ENCODE measurements at places on chromosomes 12 and 14.

DNA sequence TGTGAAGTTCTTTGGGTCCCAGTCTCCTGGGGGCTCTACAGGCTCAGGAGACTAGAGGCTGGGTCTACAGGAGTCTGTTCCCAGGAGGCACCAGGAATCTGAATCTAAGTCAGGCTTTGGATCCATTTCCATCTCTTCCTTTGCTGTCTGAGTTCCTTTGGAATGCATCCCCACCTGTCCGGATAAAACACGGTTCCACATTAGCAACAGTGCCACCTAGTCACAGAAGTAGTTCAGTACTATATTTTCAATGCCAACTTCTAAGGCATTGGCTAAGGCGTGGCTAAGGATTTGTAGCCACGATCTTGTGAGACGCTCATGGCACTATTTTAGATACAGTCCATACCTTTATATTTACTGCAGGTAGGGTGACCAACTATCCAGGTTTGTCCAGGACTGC is 15.1 kb downstream of the ZC2HC1C start:
- no peak for DNase-seq

DNA sequence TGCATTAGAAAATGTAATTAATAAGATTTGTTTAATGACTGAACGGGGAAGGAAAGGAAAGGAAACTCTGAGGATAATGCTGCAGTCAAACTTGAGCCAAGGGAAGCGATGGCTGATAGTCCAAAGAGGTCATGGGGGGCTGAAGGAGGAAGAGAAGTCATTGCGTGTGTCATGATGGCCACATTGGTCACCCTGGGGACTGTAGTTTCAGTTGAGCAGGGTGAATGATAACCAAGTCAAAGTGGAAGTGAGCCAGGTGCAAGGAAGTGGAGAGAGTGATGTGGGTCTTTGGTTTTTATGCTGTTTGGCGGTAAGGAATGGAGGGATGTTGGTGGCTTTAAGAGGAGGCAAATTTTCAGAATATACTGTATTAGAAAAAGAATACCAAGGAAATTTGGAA is 21.6 kb downstream of the C12orf75 start:
- DNase-seq, result no peak

DNA sequence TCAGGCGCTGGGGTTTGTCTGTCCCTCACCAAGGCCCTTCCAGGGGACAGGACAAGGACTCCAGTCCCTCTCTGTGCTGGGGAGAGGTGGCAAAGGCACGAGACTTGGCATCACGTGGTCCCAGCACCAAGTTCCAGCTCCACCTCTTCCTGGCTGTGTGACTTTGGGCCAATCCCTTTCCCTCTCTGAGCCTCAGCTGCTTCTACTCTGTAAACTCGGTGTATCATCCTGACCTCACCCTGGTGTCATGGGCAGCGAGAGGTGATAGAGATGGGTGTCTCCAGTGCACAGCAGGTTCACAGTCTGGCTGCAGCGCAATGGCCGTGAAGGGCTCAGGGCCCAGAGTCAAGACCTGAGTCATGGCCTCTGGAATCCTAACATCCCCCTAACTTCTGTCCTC is 54.0 kb downstream of the MVK start:
- no peak for DNase-seq

DNA sequence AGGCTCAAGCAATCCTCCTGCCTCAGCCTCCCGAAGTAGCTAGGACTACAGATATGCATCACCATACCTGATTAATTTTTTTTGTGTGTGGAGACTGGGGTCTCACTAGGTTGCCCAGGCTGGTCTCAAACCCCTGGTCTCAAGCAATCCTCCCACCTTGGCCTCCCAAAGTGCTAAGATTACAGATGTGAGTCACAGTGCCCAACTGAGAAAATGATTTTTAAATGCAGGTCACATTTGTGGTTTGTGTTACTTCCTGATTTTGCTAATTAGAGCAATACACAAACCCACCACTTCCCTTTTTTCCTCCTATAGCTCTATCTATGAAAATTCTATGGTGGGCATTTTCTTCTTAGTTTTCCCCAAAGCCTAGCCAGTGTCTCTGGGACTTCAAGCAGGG is 45.5 kb upstream of the TMEM263 start:
- DNase-seq, result no peak

DNA sequence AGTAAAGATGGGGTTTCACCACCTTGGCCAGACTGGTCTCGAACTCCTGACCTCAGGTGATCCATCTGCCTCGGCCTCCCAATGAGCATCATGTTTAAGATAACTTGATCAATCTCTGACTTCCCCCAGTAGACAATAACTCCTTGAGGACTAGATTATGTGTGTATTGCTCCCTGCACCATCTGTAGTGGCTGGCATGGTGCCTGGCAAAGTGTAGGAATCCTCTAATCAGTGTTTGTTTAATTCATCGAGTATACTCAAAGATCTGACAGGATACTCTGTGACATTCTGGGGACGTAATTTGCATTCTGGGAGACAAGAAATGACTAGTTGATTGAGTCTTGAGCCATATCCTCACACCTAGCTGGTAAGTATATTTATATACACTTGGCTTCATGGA is 873.5 kb upstream of the TMEM132C start:
- DNase-seq, result no peak

DNA sequence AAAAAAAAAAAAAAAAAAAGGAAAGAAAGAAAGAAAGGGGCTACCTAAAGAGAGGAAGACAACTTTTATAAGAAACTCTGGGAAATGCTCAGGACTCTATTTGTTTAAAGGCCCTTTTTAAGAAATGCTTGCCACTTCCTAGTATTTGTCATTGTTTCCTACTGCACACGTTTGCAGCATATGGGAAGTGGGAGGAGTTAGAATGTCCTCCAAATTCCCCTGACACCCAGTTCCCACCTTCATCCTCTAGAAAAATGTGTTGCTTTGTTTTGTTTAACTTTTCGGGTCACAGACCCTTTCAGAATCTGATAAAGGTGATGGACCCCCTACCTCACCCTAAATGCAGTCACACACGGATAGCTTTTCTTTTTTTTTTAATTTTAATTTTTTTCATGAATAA is 40.8 kb downstream of the NINJ2 start:
- no peak for DNase-seq

DNA sequence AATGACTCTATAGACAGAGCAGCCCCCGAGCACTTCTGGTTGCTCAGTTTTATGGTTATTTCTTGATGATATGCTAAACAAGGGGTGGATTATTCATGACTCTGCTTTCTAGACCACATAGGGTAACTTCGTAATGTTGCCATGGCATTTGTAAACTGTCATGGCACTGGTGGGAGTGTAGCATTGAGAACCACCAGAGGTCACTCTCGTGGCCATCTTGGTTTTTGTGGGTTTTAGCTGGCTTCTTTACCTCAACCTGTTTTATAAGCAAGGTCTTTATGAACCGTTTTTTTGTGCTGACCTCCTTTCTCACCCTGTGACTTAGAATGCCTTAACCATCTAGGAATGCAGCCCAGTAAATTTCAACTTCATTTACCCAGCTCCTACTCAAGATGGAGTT is 1036.2 kb upstream of the FLRT2 start:
- DNase-seq, result no peak

DNA sequence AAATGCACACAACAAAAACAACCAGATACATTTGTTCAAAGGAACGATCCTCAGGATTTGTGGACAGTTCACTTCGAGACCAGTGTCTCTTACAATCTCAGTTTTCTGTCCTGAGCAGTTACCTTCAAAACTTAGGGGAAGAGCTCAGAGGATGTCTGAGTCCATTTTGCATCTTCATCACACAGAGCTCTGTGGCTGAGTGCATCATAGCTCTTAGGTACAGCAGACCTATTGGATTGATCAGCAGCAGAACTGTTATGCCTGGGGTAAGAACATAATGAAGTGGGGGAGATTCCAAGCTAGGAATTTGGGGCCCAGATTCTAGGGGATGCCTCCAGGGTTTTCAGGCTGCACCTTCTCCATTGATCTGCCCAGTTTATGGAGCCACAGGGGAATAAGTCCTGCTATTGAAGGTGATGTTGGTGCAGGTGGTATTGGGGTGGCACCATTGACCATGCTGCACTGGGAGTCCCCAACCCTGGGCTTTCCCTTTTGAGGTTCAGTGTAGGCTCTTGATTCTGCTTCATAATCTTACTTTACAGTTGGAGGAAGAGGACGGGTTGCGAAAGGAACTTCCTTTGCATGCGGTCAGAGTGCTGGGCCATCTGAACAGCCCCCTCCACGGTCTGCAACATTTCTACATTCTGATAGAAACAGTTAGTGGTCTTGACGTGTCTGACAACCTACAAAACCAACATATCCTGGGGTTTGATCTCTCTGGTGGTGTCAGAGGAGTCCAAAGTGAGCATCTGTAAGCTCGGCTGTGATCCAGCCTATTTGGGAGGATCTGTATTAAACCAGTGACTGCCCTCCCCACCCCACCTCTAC is 112.8 kb downstream of the CHST11 start:
- no peak for DNase-seq

DNA sequence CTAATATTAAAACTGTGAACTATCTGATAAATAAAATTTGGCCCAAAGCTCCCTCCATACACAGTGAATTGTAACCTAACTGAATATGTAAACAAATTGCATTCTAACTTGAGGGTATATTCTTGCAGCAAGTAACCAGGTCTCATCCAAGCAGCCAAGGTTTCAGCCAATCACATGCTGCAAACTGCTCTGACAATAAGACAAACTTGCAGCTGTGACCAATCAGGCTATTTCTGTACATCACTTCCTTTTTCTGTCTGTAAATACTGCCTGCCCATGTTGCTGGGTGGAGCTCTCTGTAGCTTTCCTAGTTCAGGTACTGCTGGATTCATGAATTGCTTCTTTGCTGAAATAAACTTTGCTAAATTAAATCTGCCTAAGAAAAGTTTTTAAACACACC is 499.0 kb downstream of the GALC start:
- DNase-seq, result no peak

- DNase-seq, result peak; percentile 29
Measured at GRCh38 chr14:54737132-54737711, 165.4 kb downstream of the GCH1 start.

Data from fibroblast of skin of left quadriceps (primary cell).